ENCODE measurements at places on chromosomes 4 and X.
A peak's percentile ranks its signal among the peaks of the same experiment; 100 is the strongest.

DNA sequence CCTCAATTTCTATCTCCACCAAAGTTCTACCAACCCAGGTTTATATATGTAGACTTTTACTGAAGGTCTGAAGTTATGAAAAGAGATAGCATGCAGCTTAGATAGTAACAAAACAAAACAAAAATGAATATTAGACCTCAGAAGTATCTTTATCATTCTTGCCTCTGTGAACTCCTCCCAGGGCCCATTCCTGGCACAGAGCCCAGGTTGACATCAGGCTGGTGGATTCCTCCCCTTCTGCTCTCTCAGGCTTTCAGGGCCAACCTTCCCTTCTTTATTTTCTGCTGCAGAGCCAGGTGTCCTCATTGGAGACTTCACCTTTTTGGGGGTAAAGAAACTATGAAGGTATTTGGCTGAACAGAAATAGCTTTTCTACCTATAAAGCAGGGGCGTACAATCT lies 112.8 kb upstream of the PITX2 start:
- no peak for DNase-seq

DNA sequence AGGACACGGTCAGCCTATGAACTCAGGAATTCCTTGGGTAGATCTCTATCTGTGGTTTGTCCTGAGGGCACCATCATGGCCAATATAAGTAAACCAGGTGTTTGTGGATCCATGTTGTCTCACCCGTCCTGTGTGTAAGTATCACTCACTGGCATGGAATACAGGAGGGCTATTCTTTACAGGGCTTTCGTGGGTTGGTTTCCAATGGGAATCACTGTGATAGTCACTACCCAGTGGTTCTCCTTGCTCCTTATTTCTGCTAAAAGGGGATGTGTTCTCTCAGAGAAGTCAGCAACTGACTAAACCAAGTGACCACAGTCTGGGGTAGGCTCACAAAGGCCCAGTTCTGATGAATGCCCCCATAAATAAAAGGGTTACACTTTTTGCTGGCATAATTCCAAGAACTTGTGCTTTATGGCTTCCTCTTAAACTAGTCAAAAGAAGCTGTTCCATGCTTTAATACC lies 236.7 kb upstream of the JADE1 start:
- no peak for DNase-seq

DNA sequence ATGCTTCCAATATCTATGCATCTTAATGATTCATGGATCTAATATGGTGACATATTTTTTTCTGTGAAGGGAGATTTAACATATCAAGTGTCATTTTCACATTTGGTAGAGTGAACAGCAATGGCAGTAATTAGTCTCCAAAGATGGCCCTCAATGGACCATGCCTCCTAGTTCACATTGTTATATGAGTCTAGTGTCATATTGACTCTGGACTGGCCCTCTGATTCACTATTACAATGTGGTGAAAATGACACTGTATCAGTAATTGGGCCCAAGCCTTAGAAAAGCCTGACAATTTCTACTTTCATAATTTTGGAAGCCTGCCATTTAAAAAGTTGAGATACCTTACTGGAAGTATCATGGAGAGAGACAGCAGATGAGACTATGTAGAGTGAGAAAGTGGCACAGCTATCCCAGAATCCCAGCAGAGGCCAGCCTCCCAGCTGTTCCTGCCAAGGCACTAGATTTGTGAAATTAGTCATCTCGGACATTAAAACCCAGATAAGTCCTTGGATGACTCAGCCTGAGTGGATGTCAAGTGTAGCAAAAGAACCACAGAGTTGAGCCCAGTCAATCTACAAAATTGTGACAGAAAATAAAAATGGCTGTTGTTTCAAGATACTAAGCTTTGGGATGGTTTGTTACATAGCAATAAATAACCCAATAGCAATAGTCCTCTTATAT lies 68.4 kb downstream of the ARHGEF38 start:
- no peak for DNase-seq

DNA sequence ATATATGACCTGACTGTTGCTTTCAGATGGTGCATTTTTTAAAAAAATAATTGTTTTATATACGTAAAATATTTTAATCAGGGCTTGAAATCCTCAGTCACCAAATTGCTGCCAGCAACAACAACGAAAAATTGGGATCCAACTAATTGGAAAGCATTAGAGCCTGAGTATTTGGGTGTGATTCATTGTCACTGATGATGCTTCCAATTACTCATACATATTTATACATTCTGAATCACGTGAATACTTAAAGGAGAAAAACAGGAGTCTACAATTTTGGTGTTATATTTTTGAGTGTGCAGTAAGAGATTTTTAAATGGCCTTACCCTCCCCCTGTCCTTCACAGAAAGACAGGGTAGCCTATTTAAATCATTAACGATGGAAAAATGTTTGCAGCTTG lies 765.6 kb upstream of the TENM3 start:
- DNase-seq, result no peak

DNA sequence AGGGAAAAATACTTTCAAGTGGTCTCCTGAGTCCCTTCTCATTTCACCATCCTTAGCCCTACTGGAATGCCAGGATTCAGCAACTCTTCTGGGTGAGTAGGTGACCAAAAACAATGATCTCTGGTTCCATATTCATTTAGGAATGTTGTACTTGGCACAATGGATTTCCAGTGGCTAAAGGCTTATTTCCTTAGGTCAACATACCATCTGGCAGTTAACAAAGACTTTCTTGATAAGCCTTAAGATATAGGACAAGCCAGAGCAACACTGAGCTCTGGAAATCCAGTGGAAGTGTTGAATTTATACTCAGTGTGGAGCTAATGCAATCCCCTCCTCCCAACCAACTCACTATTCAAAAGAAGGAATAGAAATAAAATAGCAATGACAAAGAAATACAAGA lies 139.4 kb upstream of the EMCN start:
- no peak for DNase-seq

GRCh38 chrX:65744965-65745364 lies 77.5 kb downstream of the MSN start:
- DNase-seq, result no peak

DNA sequence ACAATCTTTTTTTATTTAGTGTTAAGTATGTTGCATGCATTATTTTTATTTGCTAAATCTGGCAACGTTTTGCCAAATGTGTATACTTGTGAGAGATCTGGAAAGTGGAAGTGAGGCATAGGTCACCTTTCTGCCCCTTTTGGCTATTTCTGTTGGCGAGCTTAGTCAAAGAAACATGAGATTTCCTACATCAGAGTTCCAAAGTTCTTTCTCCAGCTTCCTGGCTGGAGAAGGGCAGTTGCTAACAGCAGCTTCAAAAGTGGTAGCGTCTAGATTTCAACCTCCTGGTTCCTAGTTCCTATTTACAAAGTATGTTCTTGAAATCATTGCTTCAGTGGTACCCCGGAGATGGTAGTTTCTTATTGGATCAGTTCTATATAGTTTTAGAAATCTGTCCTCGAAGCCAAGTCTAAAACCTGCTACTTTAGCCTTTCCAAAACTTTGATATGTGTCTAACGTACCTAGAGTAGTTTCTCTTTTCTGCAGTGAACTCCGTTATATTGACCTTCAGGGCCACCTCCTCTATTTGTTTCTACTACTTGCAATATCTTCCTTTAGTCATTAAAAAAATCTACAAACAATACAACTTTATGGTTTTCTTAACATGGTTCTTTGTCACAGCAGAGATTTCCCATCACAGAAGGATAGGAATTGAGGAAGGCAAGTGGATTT lies 455.8 kb upstream of the FTHL17 start:
- DNase-seq, result no peak

- no peak for DNase-seq
Measured at GRCh38 chr4:146340798-146341197, 126.5 kb downstream of the REELD1 start.

DNA sequence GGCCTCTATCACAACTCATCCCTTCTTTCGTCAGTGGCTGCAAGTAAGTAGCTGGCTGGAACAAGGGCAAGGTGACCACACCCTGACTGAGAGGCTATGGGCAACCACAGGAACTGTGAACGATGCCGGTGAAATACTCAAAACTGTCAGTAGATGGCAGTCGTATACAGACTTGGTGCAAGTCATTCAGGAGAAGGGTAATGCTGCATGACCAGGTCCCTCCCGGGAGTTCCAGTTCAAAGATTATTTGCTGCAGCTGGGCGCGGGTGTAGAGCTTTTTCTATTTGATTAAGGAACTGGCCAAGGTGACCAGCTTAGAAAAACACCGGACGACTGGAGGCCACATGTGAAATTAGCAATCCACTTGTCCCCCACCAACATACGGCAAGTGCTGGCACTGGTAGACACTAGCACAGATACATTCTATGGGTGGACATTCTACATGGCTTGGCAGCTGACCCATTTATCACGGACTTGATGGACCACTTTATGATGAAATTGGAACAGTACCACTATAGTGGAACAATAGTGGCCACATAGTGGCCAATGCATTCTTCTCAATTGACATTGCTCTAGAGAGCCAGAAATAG lies 726.6 kb downstream of the TRAM1L1 start:
- DNase-seq, result peak; percentile 10

DNA sequence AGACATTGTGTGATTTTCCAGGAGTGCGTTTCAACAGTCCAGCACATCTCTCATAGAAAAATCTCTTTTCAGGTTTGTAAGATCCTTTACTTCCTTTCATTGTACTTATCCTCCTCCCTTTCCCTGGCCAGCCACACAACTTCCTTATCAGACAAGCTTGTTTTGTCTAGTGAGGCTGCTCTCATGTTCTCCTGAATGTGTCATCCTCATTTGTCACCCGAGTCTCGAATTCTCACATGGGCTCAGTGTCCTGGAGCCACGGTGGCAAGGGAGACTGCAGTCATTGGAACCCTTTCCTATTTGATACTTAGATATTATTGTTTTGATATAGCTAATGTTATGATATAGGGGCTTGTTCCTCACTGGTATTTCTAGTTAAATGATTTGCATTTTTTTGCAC lies 16.9 kb downstream of the SYNPO2 start:
- DNase-seq, result no peak

GRCh38 chrX:139299309-139299708 lies 231.2 kb upstream of the F9 start:
- no peak for DNase-seq

GRCh38 chrX:17888421-17888820 lies 27.3 kb upstream of the RAI2 start:
- DNase-seq, result no peak

DNA sequence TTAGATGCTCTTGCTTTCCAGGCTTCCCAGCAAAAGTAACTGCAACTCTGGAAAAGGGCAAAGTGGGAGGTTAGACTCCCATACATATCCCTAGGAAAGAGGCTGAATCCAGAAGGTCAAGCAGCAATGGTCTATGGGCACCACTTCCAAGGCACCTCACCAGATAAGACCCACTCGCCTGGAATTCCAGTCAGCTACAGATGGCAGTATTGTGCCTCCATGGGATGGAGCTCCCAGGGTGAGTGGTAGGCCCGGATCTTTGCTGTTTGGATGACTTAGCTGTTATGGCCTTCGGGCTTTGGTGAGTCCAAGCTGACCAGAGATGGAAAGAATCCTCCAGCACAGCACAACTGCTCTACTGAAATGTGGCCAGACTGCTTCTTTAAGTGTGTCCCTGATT lies 688.0 kb downstream of the PCDH19 start:
- no peak for DNase-seq

DNA sequence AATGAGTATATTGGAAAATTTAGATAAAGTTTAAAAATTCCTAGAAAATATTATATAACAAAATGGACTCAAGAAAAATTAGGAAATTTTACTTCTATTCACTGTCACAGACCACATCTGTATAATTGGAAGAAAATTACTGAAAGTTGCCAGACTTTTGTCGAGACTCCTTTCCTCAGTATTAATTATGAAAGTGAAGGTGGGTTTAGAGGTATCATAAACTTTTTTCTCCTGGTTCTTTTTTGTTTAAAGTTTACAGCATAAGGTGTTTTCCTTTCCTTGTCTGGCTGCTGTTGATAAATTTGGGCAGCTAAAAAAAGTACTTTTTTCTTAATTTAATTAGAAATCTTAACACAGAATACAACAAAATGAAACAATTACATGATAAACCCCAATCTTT lies 6.7 kb upstream of the TEX13D start:
- DNase-seq, result no peak

GRCh38 chr4:21775703-21776102 lies 172.9 kb downstream of the KCNIP4 start:
- no peak for DNase-seq

- no peak for DNase-seq
Measured at GRCh38 chrX:4588893-4589292, 875.4 kb upstream of the PRKX start.

- DNase-seq, result no peak
Measured at GRCh38 chrX:17397074-17397473, 22.1 kb downstream of the NHS start.

DNA sequence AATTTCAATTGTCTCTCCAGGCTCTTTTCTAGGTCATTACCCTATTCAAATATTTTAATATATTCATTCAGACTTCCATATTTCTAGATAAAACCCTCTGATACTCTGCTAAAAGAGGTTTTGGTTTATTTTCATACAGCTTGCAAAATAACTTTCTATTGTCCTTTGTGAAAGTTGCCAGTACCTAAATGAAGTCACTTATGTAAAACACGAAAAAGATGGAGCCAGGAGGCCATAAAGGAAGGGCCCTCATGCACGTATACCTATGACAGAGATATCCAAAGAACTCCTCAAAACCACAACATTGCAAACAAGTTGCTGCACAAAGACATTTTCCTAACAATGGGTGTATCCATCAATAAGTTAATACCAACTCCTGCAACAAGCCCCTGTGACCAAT lies 25.7 kb upstream of the ELOVL6 start:
- DNase-seq, result no peak

DNA sequence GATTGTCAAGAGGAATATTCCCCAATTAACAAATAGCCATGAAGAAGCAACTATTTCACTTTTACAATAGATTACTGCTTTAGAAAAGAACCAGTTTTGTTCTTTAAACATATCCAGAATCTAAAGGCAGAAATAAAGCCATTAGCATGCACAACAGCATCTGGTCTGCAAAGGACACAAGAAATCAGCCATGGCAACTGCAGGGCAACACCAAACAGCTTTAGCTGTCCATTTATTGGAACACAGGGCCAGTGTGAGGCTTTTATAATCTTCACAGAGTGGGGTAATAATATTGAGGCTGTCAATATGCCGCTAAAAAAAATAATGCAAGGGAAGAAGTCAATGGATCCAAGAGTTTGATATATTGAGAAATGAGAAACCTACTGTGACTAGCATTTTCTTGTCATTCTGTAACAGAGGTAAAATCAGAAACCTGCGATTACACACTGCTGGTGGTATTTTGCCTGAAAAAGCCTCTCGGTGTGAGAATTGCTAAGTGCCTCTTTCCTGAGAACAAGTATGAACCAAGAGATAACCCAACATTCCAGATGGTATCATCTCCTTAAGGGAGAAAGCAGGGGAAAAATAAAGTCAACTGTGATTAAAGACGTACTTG lies 2.7 kb upstream of the BANK1 start:
- DNase-seq, result no peak

DNA sequence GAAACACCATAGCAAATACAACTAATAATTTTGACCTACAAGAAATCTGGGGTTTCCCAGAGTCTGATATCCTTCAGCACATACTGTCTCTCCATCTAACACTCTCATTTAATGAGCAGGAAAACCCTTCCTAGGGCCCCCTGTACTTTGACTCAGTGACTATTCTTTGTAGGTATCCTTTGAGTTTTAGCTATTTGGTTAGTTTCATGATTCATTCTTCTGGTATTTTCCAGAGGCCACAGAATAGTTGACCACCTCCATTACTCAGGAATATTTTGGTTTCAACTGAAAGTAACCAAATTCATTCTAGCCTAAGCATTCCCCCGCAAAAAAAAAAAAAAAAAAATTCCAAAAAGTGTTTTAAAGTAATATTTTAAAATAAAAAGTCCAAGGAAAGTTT lies 140.0 kb downstream of the IDS start:
- no peak for DNase-seq

Data from GM06990 (cell line).